ENCODE measurements at places on chromosomes 12 and 14. TPM values are rescaled to one million over a fixed set of nuclear protein-coding genes. Genes with fewer than 3 reads are reported as not detected.

Gene MYRFL
- polyA plus RNA-seq, result not detected

Gene TSHR
- not detected for polyA plus RNA-seq

Gene LTB4R2
- polyA plus RNA-seq, result 0.91 TPM

Gene SLC39A5
- not detected for polyA plus RNA-seq

Gene ANO2
- not detected for polyA plus RNA-seq

Gene PTPRB
- 0.04 TPM for polyA plus RNA-seq

Gene KRT80
- 2.1 TPM for polyA plus RNA-seq

GRCh38 chr14:75294649-75295033, 16.0 kb downstream of the FOS start:
- no peak for DNase-seq

GRCh38 chr12:92601176-92601575, 101.6 kb upstream of the PLEKHG7 start:
- no peak for DNase-seq

DNA sequence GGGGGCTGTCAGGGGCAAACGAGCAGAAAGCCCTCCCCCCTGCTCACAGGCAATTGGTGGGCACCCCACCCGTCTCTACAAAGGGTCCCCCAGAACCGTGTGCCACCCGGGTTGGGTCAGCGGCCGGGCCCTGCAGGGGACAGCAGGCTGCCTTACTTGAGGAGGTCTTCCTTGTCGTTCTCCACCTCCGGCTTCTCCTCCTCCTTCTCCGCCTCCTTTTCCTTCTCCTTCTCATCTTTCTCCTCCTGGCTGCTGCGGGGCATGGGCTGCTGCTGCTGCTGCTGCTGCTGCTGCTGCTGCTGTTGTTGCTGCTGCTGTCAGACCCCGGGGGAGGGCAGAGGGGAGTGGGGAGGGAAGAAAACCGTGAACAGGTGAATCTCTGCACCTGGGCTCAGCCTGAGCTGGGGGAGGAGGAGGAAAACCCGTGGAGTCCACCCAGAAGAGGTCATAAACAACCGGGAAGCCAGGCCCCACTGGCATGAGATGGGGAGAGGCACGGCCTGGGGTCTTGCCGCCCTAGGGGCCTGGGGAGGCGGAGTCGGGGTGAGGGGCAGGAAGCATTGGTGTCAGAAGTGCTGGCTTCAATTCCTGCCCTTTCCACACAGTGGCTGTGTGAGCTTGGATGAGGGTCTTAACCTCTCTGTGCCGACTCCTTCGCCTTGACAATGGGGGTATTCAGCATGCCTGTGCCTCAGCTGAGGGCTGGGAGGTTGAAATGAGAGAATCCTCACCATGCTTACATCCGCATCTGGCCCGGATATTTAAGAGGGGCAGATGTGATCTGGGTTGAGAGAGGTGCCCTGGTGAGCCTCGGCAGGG, 107.6 kb downstream of the RFLNA start:
- no peak for DNase-seq

GRCh38 chr14:72904840-72905561, 11.1 kb upstream of the DPF3 start:
- DNase-seq, result peak; percentile 49
